Thyroid gland (tissue), 4 donors: ENCODE measurements at places on chromosomes 7 and 10. TPM values are rescaled to one million over a fixed set of nuclear protein-coding genes. Genes with fewer than 3 reads are reported as not detected.

PRF1 gene
- 3.0 TPM for total RNA-seq

P4HA1 gene
- 24.8 TPM for total RNA-seq

PRPS1L1 gene
- not detected for total RNA-seq

- no peaks in the 10 kb centered on the region for H3K36me3 ChIP-seq
- H3K27me3 ChIP-seq = no peaks in the 10 kb centered on the region
- H3K4me1 ChIP-seq = peaks cover 79% of the 10 kb centered on the region
- H3K27ac ChIP-seq = peak overlapping the region; percentile 2
Observed at GRCh38 chr10:94219829-94220228, 142.9 kb downstream of the NOC3L start.

GRCh38 chr10:1074052-1074747, 18.0 kb downstream of the WDR37 start:
- no peaks in the 10 kb centered on the region for H3K27me3 ChIP-seq
- no peak overlapping the region for H3K4me3 ChIP-seq
- peaks cover 9% of the 10 kb centered on the region for H3K36me3 ChIP-seq
- H3K4me1 ChIP-seq = no peaks in the 10 kb centered on the region
- peak overlapping the region; percentile 76 for H3K27ac ChIP-seq
- DNase-seq = no peak

GRCh38 chr7:125061776-125062397, 132.3 kb upstream of the POT1 start:
- H3K4me3 ChIP-seq = no peak overlapping the region
- DNase-seq = no peak
- H3K27me3 ChIP-seq = no peaks in the 10 kb centered on the region
- H3K36me3 ChIP-seq = no peaks in the 10 kb centered on the region
- no peak overlapping the region for H3K27ac ChIP-seq
- no peaks in the 10 kb centered on the region for H3K4me1 ChIP-seq

DNA sequence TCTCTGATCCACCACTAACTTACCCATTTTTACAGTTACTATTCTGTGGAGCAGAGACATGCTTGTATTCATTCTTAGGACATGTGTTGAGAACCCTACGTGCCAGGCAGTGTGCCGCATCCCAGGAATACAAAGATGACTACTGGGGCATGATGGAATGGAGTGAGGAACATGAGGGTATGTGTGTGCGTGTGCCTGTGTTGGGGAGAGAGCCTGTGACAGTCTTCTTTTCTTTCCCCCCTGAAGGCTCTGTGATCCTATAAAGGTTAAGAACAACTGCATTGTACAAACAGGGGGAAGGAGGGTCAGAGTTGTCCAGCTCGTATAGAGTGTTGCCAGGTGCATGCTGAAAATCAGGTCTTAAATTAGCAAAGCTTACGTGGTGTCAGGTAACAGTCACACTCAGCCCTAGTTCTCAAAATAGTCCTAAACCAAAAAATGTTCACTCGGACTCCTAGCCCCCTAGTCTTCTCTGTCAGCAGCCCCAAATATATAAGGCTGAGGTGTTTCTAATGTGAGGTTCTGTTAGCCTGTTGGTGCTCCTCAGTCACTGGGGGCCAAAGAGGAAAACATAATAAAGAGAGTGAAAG, 161.9 kb downstream of the CELF2 start:
- H3K4me3 ChIP-seq = no peak overlapping the region
- no peaks in the 10 kb centered on the region for H3K36me3 ChIP-seq
- no peak overlapping the region for H3K27ac ChIP-seq
- H3K27me3 ChIP-seq = no peaks in the 10 kb centered on the region
- no peak for DNase-seq

DNA sequence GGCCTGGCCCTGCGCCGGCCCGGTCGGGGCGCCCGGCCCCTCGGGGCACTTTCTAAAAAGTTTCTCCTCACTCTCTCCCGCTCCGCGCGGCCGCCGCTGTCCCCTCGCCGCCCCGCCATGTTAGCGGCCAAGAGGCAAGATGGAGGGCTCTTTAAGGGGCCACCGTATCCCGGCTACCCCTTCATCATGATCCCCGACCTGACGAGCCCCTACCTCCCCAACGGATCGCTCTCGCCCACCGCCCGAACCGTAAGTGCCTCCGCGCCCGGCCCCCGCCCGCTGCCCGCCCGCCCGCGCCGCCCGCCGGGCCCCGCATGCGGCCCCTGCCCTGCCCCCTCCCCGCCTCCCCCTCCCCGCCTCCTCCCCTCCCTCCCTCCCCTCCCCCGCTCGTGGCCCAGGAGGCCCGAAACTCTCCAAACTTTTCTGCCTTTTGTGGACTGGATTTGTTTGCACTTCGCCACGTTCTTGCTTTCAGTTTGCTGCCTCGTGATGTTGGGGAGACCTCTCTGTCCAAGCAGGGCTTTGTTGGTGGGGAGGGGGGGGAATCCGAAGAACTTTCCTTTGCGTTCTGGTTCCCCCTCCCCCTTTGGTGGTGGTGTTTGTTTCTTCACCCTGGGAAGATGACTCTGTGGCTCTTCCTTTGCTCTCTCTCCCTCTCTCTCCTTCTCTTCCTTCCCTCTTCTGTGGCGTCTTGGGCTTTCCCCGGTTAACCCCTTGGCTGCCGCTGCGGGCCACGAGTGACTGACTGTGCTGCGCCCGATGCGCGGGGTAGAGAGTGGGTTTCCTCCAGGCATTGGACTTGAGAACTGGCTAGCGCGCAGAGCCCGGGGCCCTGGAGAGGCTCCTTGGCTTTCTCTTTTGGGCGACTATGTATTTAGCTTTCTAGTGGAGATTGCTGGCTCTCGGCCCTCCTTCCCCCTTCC, 1.6 kb downstream of the TCF7L2 start:
- H3K4me3 ChIP-seq = peak overlapping the region; percentile 70
- no peaks in the 10 kb centered on the region for H3K36me3 ChIP-seq
- DNase-seq = peak; percentile 57
